ENCODE measurements at places on chromosomes 16 and 17.

DNA sequence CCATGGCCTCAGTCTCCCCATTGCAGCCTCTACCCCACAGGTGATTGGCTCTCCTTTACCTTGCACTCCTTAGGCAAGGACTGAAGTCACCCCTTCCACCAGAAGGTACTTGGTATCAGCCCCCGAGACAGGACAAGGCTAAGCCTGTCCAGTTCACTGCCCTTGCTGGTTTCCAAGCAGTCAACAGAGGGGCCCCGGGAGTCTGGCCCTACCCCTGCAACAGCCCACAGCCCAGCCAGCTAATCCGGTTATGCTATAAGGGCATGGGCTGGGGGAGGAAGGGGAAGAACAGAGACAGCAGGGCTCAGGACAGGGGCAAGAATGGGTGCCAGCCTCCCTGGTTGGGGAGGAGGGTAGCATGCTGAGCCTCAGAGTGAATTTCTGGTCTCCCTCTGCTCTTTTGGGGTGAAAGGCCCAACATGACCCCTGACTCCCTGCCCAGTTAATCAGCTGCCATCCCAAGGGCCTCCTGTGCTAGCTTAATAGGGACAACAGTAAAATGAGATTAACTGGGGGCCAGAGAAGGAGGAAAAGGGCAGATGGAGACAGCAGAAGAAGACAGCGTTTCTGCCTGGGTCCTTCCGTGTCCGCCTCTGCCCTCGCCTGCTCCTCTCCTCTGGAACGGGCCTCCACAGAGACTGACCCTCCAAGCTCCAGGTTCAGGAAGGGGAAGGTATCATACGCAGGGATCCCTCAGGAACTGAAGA is 10.7 kb downstream of the DLG4 start:
- DNase-seq, result peak; percentile 36

- no peak for DNase-seq
These were observed 782.4 kb upstream of the SOX9 start for GRCh38 chr17:71338396-71338795.

DNA sequence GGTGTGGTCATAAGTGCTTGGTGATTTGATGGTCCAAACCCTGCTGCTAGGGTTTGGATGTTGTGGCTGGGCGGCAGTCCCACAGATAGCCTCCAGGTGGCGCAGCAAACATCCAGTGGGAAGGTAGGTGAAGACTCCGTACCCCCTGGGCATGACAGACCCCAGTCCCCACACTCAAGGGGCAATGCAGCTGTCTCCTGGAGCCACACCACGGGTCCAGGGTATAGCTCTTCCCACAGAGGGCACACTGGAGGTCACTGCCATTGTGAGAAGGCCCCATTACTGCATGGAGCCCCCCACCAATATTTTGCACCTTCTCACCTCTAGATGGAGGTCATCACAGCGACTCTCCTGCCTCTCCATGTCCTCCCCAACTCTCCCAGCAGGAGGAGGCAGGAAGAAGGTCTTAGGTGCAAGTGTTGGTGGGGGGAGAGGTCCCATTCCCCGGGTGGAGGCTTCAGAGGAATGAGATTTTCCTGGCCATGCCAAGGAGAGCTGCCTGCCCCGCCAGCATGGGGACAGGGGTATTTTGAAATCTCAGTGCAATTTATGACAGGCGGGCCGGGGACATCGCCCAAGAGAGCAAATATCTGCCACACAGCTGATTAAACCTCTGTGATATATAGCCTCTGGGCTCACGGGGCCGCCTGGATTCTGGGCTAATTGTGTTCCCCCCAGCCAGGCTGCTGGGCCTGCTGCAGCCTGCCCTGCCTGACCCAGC is 17.1 kb upstream of the C17orf113 start:
- DNase-seq, result peak; percentile 86

DNA sequence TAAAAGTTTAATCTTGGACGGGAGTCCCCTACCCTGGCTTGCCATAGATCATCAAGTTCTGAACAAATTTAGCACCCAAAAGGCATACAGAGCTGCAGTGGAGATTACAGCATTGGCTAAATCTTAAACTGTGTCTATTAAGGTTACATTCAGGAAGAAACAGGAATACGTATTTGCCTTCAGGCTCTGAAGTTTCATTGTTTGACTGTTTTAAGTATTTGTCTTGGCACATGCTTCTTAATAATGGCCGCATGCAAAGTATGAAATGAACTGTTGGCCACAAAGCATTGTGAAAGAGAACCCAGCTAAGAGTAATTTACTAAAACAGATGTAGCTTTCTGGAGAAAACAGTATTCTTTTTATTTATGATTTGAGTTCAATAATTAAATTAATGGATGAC is 63.9 kb upstream of the CNEP1R1 start:
- peak; percentile 21 for DNase-seq

DNA sequence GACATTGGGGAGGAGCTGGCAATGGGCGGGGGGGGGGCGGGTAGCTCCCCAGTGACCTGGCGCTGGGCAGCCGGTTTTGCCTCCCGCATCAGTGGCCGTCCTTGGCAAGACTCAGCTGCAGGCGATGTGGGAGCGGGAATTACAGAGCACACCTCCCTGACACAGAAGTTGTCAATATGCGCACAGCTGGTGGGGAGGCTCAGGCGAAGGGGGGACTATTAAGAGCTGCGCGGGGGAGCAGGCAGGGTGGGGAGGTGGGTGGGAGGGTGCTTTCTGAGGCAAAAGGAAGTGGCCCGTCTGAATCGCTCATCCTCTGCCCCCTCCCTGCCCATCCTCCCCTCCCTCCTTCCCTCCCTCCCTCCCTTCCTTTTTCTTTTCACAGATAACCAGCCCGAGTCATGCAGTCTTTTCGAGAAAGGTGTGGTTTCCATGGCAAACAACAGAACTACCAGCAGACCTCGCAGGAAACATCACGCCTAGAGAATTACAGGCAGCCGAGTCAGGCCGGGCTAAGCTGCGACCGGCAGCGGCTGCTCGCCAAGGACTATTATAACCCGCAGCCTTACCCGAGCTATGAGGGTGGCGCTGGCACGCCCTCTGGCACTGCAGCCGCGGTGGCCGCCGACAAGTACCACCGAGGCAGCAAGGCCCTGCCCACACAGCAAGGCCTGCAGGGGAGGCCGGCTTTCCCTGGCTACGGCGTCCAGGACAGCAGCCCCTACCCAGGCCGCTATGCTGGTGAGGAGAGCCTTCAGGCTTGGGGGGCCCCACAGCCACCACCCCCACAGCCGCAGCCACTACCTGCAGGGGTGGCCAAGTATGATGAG is 44.0 kb downstream of the SREBF1 start:
- peak; percentile 85 for DNase-seq

DNA sequence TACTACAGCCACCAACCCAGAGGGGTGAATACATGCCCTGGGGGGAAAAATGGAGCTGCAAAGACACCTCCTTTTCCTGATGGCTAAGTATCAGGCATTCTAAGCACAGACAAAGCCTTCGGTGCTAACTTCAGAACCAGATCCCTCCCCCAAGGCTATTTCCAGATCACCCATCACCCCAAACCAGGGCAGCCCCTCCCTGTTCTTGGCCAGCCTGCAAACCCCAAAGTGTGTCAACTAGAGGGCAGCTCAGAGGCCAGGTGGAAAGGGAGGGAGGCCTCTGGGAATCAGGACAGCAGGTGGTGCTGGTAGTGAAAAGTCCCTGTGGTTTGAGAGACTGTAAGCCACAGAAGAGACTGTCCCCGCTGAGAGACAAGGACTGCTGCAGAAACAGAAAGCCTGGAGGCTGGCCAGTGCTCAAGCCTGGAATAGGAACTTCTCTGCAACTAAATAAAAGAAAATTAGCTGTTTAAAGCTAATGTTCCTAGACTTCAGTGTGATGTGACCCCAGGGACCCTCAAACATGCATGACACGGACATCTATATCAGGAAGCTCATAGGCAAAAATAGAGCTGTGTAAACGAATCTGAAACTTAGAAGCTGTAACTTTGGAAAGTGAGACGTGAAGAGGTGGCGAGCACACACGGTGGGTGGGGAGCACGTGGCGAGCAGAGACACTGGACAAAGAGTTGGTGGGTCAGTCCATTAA is 9.1 kb downstream of the TUBG1 start:
- DNase-seq, result peak; percentile 34

DNA sequence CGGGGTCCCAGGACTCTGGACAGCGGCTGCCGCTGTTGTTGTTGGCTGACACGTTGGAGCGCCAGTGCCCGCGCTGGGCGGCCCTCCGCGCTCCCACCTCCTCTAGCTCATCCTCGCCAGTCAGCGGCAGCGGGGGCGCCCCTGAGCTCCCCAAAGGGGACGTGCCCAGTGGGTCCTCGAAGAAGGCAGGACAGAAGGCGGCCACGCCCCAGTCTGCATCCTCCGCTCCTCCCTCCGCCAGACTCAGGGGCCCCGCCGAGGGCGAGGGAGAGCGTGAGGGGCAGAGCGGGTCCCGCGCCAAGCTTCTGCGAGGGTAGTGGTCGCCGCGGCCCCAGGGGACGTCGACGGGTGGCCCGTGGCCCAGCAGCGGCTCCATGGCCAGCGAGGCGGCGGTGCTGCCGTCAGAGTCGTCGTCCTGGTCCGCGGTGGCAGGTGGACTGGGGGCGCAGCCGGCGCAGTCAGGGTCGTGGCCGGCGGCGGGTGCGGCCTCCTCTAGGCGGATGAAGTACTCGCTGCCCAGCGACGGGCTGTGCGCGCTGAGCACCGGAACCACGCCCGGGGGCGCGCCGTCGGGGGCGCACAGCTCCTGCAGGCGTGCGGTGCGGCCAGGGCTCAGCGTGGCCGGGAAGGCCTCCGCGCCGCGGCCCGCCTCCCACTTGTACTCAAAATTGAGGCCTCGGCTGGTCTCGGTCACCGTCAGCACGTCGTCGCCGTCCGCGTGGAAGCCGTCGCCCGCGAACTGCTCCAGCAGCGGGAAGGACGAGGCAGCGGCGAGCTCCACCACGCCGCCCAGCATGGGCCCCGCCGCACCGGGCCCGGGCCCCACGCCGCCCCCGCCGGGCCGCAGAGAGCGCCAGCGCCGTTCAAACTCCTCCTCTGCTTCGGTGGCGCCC is 43.2 kb upstream of the PVALEF start:
- peak; percentile 47 for DNase-seq

GRCh38 chr17:1412185-1413110 is 12.4 kb upstream of the YWHAE start:
- no peak for DNase-seq

- DNase-seq, result no peak
These were observed 4.3 kb downstream of the GID4 start for GRCh38 chr17:18043491-18043890.

DNA sequence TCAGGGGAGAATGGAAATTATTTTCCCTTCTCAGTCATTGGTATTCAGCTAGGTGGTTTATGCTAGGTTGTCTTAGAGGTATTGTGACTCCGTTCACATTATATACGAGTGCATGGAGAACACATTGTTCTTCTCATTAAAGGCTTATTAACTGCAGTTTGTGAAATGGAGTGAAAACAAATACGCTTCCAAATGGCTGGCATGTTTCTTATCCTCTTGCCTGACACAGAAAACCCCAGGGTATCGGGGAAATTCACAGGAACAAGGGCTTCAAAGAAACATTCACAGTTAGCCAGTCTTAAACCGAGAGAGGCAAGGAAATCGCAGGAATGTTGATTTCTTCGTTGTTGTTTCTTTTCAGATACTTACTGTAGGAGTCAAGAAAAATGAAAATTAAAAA is 1047.9 kb upstream of the RBFOX1 start:
- DNase-seq, result peak; percentile 52

- no peak for DNase-seq
These were observed 22.3 kb downstream of the UNC45B start for GRCh38 chr17:35169835-35170363.

DNA sequence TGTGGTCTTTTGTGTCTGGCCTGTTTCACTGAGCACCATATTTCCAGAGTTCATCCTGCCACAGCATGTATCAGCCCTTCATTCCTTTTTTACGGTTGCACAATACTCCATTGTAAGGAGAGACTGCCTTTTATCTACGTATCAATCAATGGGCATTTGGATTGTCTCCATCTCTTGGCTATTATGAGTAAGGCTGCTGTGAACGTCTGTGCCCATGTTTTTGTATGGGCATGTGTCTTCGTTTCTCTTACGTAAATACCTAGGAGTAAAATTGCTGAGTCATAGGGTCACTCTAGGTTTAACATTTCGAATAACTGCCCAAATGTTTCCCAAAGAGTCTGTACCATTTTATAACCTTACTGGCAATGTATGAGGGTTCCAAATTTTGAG is 202.8 kb upstream of the FOXF1 start:
- no peak for DNase-seq

- no peak for DNase-seq
These were observed 14.5 kb downstream of the MPO start for GRCh38 chr17:58265902-58266875.

- DNase-seq, result no peak
These were observed 6.5 kb upstream of the UBB start for GRCh38 chr17:16374146-16374938.

GRCh38 chr17:40129498-40129897 is 7.7 kb downstream of the MSL1 start:
- no peak for DNase-seq

DNA sequence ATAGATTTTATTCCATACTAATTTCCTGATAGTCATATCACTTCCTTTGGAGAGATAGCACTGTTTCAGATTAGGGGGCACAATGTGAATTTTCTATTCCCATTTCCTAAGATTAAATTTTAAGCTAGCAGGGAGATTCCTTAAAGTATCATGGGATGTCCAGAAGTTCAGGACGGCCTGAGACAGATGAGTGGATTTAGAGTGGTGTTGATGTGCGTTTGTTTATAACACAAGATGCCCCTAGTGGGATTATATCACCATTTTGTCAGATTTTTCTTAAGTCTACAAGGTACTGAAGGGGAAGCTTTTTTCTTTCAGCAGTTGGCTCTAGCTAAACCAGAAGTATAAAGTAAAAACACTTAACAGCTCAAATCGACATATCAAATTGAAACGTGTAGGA is 183.6 kb upstream of the TBX2 start:
- DNase-seq, result no peak

GRCh38 chr17:79890706-79891105 is 51.5 kb upstream of the CBX4 start:
- DNase-seq, result no peak

GRCh38 chr17:81150377-81151077 is 14.8 kb upstream of the PVALEF start:
- DNase-seq, result no peak

DNA sequence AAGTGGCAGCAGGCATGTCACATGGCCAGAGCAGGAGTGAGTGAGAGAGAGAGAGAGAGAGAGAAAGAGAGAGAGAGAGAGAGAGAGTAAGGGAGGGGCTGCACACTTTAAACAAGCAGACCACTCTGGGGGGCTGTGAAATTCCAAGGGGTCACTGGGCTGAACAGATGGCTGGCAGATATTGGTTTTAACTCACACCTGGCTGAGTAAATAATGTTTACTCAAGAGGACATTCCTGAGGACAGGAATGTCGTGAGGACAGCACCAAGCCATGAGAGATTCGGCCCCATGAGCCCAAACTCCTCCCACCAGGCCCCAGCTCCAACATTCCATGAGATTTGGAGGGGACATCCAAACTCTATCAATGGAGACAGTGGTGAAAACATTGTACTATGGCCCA is 269.7 kb downstream of the CBLN1 start:
- no peak for DNase-seq

DNA sequence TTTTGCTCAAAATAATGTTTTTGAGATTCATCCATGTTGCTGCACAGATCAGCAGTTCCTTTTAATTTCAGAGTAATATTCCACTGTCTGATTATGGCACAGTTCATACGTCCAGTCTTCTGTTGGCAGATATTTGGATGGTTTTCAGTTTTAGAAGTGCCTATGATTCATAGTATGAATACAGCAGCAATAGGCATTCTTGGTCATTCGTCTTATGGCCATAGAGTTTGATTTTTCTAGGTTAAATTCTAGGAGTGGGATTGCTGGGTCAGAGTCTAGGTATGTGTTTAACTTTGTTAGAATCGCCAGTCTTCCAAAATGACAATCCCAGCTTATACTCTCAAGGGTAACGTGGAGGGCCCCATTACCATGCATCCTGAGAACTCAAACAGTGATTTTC is 11.5 kb upstream of the IL34 start:
- peak; percentile 8 for DNase-seq

Data from eye (tissue), 1 donor.